ENCODE measurements at places on chromosomes 3 and 15.

GRCh38 chr3:62898530-62899496 is 23.6 kb upstream of the CADPS start:
- DNase-seq: no peak

DNA sequence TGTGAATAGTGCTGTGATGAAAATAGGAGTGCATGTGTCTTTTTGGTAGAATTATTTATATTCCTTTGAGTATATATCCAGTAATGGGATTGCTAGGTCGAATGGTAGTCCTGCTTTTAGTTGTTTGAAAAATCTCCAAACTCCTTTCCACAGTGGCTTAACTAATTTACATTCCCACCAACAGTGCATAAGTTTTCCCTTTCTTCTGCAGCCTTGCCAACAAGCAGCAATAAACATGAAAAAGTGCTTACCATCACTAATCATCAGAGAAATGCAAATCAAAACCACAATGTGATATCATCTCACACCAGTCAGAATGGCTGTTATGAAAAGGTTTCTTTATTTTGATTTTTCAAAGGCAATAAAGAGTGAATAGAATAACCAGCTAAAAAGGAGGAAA is 1105.9 kb downstream of the NAALADL2 start:
- DNase-seq: no peak

DNA sequence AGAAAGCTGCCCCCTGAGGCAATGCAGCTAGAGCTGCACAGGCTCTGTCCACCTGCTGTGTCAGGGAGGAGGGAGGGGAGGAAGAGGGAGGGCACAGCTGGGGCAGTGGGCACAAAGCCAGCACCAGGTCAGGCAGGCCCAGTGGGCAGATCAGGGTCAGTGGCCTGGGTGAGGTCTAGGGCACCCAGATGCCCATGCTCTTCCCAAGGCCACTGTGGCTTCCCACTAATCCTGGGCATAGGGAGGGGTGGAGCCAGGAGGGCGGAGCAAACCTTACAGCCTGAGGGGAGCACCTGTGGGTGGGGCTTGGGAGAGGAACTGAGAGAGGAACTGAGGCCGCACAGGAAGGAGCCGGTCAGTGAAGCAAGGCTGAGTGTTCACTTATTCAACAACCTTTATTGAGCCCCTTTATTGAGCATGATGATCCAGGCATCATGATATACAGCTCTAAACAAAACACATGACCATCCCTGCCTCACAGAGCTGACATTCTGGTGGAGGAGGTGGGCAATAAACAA is 55.0 kb downstream of the RHCG start:
- DNase-seq: no peak

DNA sequence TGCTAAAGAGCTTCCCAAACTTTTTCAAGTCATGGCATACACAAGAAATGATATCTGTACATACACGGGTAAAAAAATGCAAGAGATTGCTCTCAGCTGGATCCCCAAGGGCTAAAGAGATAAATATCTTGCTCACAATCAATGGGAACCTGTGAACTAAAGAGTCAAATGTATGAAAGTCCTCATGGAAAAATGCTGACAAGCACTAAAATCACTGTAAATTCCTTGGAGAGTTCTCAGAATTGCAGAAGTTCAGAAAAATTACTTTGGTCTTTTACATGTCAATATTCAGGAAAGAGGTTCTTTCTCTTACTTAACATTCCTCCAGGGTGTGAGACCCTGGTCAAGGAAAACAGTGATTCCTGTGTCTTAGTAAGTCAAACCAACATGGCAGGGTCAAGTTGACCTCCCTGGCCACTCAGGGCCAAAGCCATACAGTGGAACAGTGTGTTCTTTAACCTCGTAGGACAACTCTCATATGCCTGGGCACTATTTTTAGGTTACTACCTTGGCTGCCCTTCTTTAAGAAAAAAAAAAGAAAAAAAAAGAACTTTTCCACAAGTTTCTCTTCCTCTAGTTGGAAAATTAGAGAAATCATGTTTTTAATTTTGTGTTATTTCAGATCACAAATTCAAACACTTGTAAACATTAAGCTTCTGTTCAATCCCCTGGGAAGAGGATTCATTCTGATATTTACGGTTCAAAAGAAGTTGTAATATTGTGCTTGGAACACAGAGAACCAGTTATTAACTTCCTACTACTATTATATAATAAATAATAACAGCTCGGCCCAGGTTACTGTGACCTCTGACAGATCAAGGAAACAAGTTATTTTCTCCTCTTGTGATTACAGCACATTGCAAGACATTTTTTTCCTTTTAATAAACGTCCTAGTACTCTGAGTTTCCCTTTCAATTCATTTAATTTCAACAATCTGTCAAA is 12.5 kb downstream of the SSR3 start:
- no peak for DNase-seq

DNA sequence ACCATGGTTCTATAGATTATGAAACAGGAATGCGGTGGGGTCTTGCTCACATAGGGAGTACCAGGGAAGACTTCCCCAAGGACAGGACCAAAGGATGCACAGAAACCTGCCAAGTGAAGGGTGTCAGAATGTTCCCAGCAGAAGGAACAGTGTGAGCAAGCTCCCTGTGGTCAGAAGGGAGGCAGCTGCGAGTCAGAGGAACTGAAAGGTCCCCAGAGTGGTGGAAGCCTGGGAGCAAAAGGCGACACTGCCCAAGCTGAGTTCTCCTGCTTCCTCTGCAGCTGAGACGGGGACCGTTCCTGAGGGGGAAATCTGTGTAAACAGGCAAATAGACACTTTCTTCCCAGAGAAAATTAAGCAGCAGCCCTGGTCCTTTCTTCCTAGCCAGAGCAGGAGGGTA is 14.2 kb upstream of the SLC6A6 start:
- DNase-seq: no peak

GRCh38 chr15:88985547-88986393 is 72.6 kb upstream of the MFGE8 start:
- DNase-seq: no peak

DNA sequence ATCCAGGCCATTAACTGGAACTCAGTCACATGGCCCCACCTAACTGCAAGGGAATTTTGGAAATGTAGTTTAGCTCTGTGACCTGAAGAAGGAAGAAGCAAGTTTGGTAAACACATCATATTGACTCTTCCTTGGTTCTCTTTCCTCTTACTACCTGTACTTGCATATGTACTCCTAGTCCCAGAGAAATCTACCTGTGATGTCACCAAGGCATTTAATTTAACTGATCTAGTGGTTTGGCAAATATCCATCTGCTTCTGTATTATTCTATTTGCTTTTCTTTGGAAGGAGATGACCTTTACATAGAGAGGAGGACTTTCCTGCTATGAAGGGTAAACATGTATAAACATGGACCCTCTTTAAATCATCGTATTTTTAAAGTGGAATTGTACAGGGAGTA is 150.8 kb downstream of the TMEM108 start:
- DNase-seq: no peak

Data from stimulated activated CD8-positive, alpha-beta memory T cell treated with anti-CD3 and anti-CD28 coated beads, Interleukin-7, amount 100 ng/mL, for 1 hour (primary cell).